Camera-type eye (tissue), 1 donor: ENCODE measurements at places on chromosomes 13 and 19. TPM values are rescaled to one million over a fixed set of nuclear protein-coding genes. Genes with fewer than 3 reads are reported as not detected.

The ZNF526 gene
- total RNA-seq = 10.9 TPM

The CYP2F1 gene
- 0.77 TPM for total RNA-seq

The LRRC63 gene
- total RNA-seq = 0.60 TPM

The COX6B2 gene
- total RNA-seq = 0.60 TPM

The CEACAM19 gene
- total RNA-seq = 3.4 TPM

The ZNF780A gene
- 56.6 TPM for total RNA-seq

The C19orf18 gene
- 0.66 TPM for total RNA-seq

The KASH5 gene
- 0.27 TPM for total RNA-seq

The NPAS1 gene
- 0.99 TPM for total RNA-seq

The IRGC gene
- not detected for total RNA-seq

The ZNF540 gene
- 15.2 TPM for total RNA-seq

The CHERP gene
- total RNA-seq = 18.8 TPM

The SLITRK6 gene
- 17.6 TPM for total RNA-seq

The PRRG2 gene
- 0.77 TPM for total RNA-seq

The SLC5A5 gene
- not detected for total RNA-seq

The COG6 gene
- total RNA-seq = 84.1 TPM

The ONECUT3 gene
- total RNA-seq = 0.55 TPM

The IGFLR1 gene
- 2.6 TPM for total RNA-seq

The RDH8 gene
- total RNA-seq = not detected

The HS6ST3 gene
- total RNA-seq = 5.2 TPM

The ZNF808 gene
- total RNA-seq = 74.4 TPM

The FXYD7 gene
- total RNA-seq = 8.3 TPM

The ZNF564 gene
- 33.2 TPM for total RNA-seq

The IGFL2 gene
- total RNA-seq = not detected

The ZNF560 gene
- total RNA-seq = not detected
